Right lung (tissue), 10 donors: ENCODE measurements at places on chromosomes 7 and 10. TPM values are rescaled to one million over a fixed set of nuclear protein-coding genes. Genes with fewer than 3 reads are reported as not detected.
A peak's percentile ranks its signal among the peaks of the same experiment; 100 is the strongest.

SPAM1 gene
- 0.21 TPM for polyA plus RNA-seq

CTAGE4 gene
- polyA plus RNA-seq, result 7.4 TPM

- no peak for DNase-seq
These were observed 114.0 kb downstream of the TCF7L2 start for GRCh38 chr10:113064039-113064438.

DNA sequence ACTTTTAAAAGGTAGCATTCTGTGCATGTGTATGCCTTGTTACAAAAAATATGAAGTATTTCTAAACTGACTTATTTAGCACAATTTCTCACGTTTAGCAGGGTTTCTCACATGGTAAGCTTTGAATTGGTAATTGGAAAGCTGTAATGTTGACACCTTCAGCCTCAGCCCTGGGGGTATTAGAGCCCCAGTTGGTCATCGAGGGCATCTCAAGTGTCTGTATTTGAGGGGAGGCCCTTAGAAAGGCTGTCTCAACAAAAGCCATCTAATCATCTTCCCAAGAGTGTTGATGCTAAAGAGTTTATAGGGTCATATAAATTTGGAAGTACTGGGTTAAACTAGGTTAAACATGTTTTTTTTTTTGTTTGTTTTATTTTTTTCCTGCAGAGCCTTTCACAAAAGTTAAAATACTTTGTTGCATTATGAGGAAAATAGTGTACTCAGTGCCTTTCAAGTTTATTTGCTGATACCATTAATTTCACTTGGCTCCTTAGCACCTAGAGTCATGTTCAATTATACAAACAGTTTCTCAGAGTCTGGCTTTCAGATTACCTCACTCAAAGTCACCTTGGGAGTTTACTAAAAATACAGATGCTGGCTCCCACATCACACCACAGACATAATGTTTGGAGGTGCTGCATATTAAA lies 134.0 kb downstream of the CD36 start:
- DNase-seq, result no peak

- no peak for DNase-seq
These were observed 49.8 kb downstream of the CNOT4 start for GRCh38 chr7:135459951-135460567.

GRCh38 chr10:93593749-93594148 lies 7.3 kb downstream of the RBP4 start:
- no peak for DNase-seq

DNA sequence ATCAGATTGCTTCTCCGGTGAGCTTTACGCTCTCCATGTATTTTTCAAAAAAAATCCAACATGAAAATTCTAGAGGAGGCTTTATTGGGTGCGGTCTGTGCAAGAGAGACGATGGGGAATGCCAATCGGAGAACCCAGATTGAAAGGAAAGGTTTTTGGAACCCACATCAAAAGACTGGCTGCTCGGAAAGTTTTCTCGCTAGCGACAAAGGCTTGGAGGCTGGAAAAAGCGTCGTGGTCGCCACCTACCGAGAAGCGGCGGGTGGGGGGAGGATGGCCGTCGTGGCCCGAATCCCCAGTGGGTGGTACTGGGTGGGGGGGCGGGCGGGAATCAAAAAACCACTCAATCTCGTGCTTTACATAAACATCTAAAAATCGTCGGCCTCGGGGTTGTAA lies 1.1 kb upstream of the GTF2I start:
- DNase-seq, result peak; percentile 52

GRCh38 chr7:143331179-143331801 lies 15.4 kb downstream of the CLCN1 start:
- no peak for DNase-seq

GRCh38 chr7:155002411-155003091 lies 373 bp downstream of the PAXIP1 start:
- DNase-seq, result peak; percentile 36

GRCh38 chr7:102189756-102190155 lies 96.9 kb upstream of the SH2B2 start:
- no peak for DNase-seq

DNA sequence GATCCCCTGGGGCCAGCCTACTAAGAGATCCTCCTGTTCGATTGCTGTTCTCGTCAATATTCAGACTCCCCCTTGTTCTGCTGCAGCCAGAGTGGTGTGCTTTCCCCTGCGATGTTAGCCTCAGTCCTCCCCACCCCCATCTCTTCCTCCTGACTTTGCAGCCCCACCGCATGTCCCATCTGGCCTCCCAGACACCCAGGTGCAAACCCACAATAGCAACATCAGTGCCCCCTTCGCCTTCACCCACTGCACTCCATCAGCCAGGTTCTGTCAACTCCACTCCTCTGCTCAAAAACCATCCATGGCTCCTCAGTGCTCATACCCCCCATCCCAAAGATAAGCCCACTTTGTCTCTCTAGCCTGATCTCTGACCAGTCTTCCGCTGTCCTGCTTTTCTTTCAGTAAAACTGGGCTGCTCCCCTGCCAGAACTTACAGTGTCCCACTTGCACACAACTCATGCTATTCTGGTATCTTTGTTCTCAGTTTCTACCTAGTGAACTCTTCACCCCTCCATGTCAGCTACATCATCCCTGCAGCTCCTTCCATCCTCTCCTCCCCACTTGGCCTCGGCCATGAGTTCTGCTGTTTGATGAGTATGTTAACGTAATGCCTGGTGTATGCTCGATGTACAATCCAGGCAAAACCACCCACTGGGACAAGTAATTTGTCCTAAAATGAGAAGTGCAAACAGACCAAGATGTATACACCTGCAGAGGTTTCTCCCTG lies 26.6 kb downstream of the COL13A1 start:
- no peak for DNase-seq

DNA sequence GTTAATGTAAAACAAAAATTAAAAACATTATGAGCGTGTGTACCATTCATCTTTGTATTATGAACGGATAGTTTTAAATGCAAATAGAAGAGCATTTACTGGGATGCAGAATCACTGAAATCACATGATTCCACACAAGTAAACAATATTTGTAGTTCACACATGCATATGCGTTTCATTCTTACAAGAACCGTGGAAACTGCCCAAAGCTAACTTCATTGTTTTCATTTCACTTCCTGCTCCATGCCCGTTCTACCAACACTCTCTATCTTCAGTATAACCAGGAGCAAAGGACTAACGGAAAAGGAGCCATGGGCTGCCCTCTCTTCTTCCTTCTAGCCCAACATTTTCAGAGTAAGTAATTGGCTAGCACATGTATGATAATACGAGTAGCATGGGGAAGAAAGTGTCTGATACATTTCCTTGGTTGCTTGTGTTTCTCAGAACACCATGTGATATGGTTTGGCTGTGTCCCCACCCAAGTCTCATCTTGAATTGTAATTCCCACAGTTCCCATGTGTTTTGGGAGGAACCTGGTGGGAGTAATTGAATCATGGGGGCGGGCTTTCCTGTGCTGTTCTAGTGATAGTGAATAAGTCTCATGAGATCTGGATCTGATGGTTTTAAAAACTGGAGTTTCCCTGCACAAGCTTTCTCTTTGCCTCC lies 38.8 kb downstream of the ZNF783 start:
- no peak for DNase-seq

DNA sequence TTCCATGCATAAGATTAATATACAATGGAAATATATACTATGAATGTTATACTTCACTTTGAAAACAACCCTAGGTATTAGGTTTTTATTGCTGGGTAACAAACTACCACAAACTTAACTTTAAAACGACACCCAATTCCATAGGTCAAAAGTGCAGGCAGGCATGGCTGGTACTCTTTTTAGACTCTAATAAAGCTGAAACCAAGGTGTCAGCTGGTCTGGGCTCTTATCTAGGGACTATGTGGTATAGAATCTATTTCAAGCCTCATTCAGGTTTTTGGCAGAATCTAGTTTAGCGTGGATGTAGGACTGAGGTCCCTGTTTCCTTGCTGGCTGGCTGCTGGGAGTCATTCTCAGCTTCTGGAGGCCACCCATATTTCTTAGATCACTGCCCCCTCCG lies 65.0 kb upstream of the TMEM168 start:
- no peak for DNase-seq

DNA sequence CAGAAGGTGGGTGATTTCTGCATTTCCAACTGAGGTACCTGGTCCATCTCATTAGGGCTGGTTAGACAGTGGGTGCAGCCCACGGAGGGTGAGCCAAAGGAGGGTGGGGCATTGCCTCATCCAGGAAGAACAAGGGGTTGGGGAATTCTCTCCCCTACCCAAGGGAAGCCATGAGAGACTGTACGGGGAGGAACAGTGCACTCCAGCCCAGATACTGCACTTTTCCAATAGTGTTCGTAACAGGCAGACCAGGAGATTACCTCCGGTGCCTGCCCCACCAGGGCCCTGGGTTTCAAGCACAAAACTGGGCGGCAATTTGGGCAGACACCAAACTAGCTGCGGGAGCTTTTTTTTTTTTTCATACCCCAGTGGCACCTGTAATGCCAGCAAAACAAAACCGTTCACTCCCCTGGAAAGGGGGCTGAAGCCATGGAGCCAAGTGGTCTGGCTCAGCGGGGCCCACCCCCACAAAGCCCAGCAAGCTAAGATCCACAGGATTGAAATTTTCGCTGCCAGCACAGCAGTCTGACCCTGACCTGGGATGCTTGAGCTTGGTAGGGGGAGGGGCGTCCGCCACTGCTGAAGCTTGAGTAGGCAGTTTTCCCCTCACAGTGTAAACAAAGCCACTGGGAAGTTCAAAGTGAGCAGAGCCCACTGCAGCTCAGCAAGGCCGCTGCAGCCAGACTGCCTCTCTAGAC lies 31.2 kb downstream of the ARMC10 start:
- peak; percentile 21 for DNase-seq

GRCh38 chr7:13687500-13687899 lies 302.0 kb downstream of the ETV1 start:
- no peak for DNase-seq

DNA sequence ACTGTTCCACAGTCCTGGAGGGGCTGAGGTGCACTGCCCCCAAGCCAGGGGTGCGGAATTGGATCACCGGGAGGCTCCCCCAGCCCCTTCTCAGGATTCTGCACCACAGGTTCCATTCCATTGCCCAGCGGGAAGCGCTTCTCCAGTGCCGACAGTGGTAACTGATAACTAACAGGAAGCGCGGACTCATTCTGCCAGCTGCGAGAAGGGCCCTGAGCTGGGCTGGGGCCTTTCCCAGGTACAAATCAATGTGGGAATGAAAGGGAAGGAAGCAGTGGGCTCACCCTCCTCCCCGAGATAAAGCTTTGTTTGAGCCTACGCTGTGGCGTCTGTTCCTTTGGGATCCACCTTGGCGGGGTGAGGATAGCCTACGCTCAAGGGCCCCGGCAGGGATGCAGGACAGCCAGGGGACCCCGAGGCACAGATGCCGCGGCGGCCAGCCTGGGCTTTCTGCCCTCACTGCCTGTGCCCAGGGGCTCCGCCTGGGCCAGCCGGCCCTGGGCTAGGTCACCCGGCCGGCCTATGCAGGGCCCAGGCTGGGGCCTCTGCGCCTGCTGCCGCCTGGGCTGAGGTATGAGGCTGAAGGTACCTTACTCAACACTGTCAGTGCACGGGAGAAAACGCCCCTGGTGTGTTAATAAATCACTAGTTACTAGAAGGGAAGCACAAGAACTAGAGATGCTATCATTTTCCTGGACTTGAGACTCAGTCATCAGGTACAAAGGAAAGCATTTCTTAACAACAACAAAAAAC lies 39.4 kb downstream of the EN2 start:
- DNase-seq, result no peak

GRCh38 chr10:99450624-99451498 lies 20.4 kb upstream of the GOT1 start:
- no peak for DNase-seq

GRCh38 chr10:77111611-77112550 lies 525.7 kb downstream of the KCNMA1 start:
- peak; percentile 37 for DNase-seq

DNA sequence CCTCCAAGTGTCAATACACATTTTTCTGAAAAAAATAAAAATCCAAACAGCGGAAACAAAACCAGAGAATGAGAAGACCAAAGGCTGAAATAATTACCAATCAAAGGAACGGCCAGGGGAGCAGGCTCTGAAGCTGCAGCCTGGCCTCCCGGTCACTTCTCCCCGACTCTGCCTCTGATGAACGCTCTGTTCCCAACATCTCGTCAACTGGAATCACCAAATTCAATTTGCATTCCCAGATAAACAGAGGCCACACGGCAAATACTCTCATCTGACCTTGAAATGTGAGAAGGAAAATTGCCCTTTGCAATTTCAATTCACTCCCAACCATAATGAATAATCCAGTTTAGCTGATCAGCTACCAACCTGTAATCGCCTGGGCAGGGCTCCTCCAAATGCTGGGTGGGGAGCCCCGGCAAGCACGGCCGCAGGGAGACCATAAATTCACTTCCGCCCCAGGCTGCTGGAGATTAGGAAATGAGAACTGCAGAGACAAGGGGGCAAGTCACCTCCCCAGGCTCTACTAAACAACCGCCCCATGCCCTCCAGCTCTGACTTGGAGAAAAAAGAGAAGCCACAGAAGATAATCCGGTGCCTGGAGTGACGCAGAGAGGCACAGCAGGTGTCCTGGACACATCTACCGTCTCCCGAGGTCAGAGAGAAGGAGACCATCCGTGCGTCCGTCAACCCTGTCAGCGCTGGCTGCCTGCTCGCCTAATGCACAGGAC lies 153.2 kb downstream of the MAD1L1 start:
- DNase-seq, result no peak

- no peak for DNase-seq
These were observed 40.8 kb downstream of the RBM20 start for GRCh38 chr10:110684800-110685446.

DNA sequence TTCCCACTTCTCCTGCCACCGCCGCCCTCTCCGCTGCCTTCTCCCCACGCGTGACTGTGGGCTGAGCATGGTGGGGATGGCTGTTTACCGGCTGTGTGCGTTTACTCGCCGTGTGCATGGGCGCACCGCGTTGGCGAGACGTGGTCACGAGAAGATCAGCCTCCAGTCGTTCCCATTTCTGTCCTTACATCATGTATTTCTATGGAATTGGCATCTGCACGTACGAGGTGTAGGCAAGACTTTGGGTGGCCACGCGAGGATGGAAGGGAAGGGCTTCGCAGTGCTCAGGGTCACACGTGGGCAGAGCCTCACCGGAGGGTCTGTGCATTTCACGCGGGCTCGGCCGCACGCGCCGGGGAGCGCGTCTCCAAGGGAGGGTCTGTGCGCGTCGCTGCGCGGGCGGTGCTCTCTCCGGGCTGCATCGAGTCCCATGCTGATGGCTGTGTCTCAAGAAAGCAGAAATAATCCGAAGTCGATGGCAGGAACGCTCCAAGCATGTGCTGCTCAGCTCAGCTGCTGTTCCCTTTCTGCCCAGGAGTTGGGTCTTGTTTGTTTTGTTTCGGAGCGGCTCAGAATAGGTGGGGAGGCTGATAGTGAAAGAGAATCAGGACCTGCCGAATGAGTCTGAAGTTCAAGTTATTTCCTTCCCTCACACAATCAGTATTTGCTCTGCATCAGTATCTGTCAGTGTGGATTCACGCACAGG lies 973 bp downstream of the CAMK1D start:
- no peak for DNase-seq
